ENCODE measurements at places on chromosomes 7 and 10. TPM values are rescaled to one million over a fixed set of nuclear protein-coding genes. Genes with fewer than 3 reads are reported as not detected.

Gene SHLD2
- 28.5 TPM for total RNA-seq

Gene TCTN3
- 18.7 TPM for total RNA-seq

Gene INSIG1
- total RNA-seq: 48.5 TPM

Gene CUBN
- 0.30 TPM for total RNA-seq

All from A375 (cell line).